Endodermal cell (in vitro differentiated cells): ENCODE measurements at places on chromosomes 7 and 10. TPM values are rescaled to one million over a fixed set of nuclear protein-coding genes. Genes with fewer than 3 reads are reported as not detected.

DNA sequence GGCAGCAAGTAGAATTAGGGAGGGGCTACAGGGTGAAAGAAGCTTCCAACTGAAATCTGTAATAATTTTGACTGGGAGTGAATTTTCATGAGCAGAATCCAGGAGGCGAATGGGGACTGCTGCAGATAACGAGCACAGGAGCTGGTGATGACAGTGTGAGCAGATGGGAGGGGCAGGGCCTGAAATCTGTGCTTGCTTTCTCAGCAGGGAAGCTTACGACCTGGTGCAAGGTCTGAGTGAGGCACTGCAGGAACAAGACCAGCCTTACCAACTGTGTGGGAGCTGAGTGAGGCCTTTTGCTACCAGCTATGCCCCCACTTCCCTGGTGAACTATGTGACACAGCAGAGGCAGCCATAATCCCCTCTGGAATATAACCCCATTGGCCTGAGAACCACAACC, 109.8 kb downstream of the HPSE2 start:
- DNase-seq, result peak; percentile 69
- H3K4me1 ChIP-seq, result peaks cover 6% of the 10 kb centered on the region
- H3K36me3 ChIP-seq, result no peaks in the 10 kb centered on the region
- H3K27ac ChIP-seq, result no peak overlapping the region
- H3K27me3 ChIP-seq, result no peaks in the 10 kb centered on the region
- H3K4me3 ChIP-seq, result no peak overlapping the region

DNA sequence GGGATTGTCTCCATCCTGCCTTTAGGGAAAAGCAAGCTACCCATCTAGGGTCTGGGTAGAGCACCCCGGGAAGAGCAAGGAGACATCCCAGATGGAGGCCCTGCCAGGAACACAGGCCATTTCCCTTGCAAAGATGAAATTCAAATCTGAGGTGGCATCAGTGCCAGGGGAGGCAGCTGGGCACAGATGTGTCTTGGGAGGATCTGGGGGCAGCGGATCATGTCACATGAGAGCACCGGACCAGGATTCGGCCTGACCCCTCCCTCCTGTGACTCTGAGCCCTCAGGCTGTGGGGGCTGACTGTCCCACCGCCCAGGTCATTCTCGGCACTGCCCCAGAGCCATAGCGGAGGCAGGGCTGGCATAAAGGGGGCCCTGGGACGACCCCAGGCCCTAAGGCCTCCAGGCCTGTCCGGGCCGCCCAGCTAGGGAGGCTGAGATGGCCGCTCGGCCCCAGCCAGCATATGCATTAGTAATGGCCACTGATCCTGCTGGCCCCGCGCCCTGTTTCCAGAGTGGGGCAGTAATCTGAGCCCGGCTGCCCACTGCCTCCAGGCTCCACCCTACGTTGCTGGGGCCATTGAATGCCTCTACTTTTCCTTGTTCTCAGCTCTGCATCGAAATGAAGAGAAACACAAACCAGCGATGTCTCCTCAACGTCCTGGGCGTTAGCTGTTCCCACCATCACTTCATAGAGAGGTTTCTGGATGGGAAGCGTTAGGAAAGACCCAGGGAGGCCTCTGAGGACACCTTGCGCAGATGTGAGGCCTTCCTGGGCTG, 148.5 kb downstream of the UBE2H start:
- no peaks in the 10 kb centered on the region for H3K4me1 ChIP-seq
- no peak overlapping the region for H3K4me3 ChIP-seq
- no peaks in the 10 kb centered on the region for H3K36me3 ChIP-seq
- no peaks in the 10 kb centered on the region for H3K27me3 ChIP-seq
- H3K27ac ChIP-seq, result no peak overlapping the region

- H3K4me3 ChIP-seq, result no peak overlapping the region
- DNase-seq, result no peak
- no peak overlapping the region for H3K27ac ChIP-seq
- peaks cover 7% of the 10 kb centered on the region for H3K27me3 ChIP-seq
Measured at GRCh38 chr10:116733566-116733965, 8.8 kb downstream of the HSPA12A start.

GRCh38 chr7:157944734-157945291, 608.0 kb downstream of the DNAJB6 start:
- H3K27ac ChIP-seq, result no peak overlapping the region
- H3K36me3 ChIP-seq, result no peaks in the 10 kb centered on the region
- peak; percentile 11 for DNase-seq
- H3K4me1 ChIP-seq, result no peaks in the 10 kb centered on the region
- H3K4me3 ChIP-seq, result no peak overlapping the region

GRCh38 chr7:39386718-39387117, 179.5 kb upstream of the YAE1 start:
- DNase-seq, result peak; percentile 60
- no peaks in the 10 kb centered on the region for H3K36me3 ChIP-seq
- H3K27me3 ChIP-seq, result no peaks in the 10 kb centered on the region

DNA sequence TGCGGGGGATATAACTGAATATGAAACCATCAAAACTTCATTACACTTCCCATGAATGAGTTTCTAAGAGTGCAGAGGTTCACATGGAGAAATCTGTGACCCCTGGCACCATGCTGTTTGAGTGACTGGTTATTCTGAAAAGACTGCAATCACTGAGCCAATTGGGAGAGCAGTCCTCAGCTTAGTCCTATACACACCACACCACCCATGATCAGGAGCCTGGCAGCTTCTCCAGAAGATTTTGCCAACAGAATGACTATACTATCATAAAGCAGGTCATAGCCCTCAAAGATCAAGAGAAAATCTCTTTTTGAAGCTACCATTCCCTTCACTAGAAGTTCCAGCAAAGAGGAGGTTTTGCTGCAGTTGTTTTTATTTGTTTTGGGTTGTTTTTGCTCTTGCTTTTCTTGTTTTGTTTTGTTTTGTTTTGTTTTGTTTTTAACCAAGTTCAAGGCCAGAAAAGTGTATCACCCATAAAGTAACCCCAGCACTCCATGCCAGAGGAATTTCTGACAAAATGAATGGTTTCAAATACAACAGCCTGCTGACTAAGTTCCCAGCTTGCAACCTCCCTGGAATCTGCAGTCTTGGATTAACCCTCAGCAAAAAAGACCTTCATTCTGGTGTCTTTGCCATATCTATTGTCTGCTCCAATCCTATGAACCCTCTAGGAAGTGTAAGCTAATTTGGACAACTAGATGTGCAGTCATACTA, 19.7 kb upstream of the HGF start:
- no peaks in the 10 kb centered on the region for H3K27me3 ChIP-seq
- no peaks in the 10 kb centered on the region for H3K4me1 ChIP-seq
- H3K27ac ChIP-seq, result peak overlapping the region; percentile 8
- no peaks in the 10 kb centered on the region for H3K36me3 ChIP-seq

GRCh38 chr7:33882040-33882837, 23.1 kb upstream of the BMPER start:
- no peaks in the 10 kb centered on the region for H3K36me3 ChIP-seq
- H3K27ac ChIP-seq, result no peak overlapping the region
- peaks cover 7% of the 10 kb centered on the region for H3K4me1 ChIP-seq

GRCh38 chr7:48781752-48782151, 142.6 kb upstream of the CDC14C start:
- no peak overlapping the region for H3K4me3 ChIP-seq
- no peak overlapping the region for H3K27ac ChIP-seq
- no peaks in the 10 kb centered on the region for H3K36me3 ChIP-seq
- no peak for DNase-seq
- no peaks in the 10 kb centered on the region for H3K4me1 ChIP-seq
- no peaks in the 10 kb centered on the region for H3K27me3 ChIP-seq

Gene IL2RA
- total RNA-seq, result not detected in 3 replicates

- no peak overlapping the region for H3K4me3 ChIP-seq
- H3K36me3 ChIP-seq, result peaks cover 33% of the 10 kb centered on the region
- no peak overlapping the region for H3K27ac ChIP-seq
- DNase-seq, result peak; percentile 94
- no peaks in the 10 kb centered on the region for H3K4me1 ChIP-seq
- no peaks in the 10 kb centered on the region for H3K27me3 ChIP-seq
Measured at GRCh38 chr10:84429926-84430520, 101.6 kb downstream of the CCSER2 start.

Gene EPHA1
- total RNA-seq, result 54.4 to 70.9 TPM (median 70.0 TPM) in 3 replicates

DNA sequence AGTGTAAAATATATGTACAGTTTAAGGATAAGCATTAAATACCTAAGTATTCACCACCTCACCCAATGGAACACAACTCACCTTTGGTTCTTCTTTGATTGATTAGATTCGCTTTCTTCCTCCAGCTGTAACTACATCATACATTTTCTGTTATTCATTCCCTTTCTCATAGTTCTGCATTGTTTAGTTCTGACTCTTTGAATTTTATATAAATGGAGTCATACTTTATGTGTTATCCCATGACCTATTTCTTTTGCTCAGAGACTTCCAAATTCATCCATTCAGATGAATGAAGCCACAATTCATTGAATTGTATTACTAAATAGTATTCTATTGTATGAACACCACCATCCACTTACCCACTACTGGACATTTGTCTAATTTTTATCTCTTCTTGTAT, 12.3 kb downstream of the THNSL1 start:
- H3K4me3 ChIP-seq, result no peak overlapping the region
- H3K36me3 ChIP-seq, result no peaks in the 10 kb centered on the region
- H3K27me3 ChIP-seq, result no peaks in the 10 kb centered on the region
- no peak for DNase-seq
- H3K27ac ChIP-seq, result no peak overlapping the region

- H3K4me1 ChIP-seq, result no peaks in the 10 kb centered on the region
- H3K36me3 ChIP-seq, result no peaks in the 10 kb centered on the region
- DNase-seq, result no peak
- no peak overlapping the region for H3K27ac ChIP-seq
- H3K4me3 ChIP-seq, result no peak overlapping the region
- H3K27me3 ChIP-seq, result no peaks in the 10 kb centered on the region
Measured at GRCh38 chr7:17521437-17521836, 223.0 kb downstream of the AHR start.

Gene DTX2
- 34.1 and 40.4 TPM in 2 replicates for total RNA-seq

Gene CYP3A4
- total RNA-seq, result not detected in 3 replicates

- H3K36me3 ChIP-seq, result no peaks in the 10 kb centered on the region
- no peak overlapping the region for H3K27ac ChIP-seq
- H3K27me3 ChIP-seq, result no peaks in the 10 kb centered on the region
Measured at GRCh38 chr7:151743481-151743983, 133.4 kb downstream of the PRKAG2 start.

- no peaks in the 10 kb centered on the region for H3K4me1 ChIP-seq
- H3K27me3 ChIP-seq, result no peaks in the 10 kb centered on the region
- H3K36me3 ChIP-seq, result no peaks in the 10 kb centered on the region
- H3K27ac ChIP-seq, result no peak overlapping the region
Measured at GRCh38 chr10:129670124-129670523, 203.1 kb downstream of the MGMT start.

DNA sequence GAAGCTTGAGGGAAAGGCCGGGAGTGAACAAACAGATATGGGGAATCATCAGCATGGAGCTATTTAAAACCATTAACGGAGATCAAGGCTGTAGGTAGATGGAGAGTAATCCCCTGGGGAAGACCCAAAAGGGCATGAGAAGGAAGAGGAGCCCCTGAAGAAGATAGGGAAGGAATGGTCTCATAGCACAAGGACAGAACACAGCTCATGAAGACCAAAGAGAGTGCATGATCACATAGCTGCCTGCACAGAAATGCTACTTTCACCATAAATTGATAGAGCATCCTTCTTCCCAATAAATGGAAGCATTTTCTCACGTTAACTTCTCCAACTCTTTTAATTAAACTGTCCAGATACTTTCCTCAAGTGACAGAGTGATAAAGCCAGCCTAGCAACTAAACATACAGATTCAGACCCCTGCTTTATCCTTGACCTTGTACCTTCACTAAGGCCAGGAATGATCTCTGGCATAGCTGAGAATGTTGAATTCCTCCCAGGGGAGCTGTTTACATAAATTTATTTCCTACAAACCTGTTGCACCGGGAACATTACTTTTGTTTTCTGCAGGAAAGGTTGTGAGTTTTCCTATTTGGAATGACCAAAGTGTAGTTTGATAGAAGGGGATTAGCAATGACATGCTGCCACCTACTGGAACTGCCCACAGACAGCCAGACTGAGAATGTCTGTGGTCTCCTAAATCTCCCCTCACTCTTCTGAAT, 110.8 kb upstream of the LRGUK start:
- H3K27me3 ChIP-seq, result no peaks in the 10 kb centered on the region
- peaks cover 3% of the 10 kb centered on the region for H3K4me1 ChIP-seq
- DNase-seq, result peak; percentile 74
- H3K27ac ChIP-seq, result no peak overlapping the region
- no peak overlapping the region for H3K4me3 ChIP-seq

DNA sequence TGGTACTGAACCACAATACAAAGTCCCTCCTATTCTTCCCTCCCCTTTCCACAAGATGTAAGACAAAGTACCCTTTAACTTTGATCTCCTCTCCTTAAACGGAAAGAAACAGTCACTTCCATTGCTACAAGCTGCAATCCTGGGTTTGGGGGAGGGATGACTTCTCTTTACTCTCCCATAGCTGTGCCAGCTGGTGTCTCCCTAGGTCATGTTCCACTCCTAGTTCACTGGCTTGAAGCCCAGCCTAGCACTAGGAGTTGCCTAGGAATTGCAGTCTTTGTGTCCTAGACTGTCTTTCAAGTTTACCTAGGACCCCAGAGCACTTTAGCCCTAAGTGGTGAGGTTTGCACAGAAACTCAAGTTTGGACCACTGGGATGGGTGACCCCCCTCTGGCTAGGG, 311.1 kb downstream of the HPSE2 start:
- H3K36me3 ChIP-seq, result no peaks in the 10 kb centered on the region
- H3K4me3 ChIP-seq, result no peak overlapping the region
- H3K27me3 ChIP-seq, result no peaks in the 10 kb centered on the region

DNA sequence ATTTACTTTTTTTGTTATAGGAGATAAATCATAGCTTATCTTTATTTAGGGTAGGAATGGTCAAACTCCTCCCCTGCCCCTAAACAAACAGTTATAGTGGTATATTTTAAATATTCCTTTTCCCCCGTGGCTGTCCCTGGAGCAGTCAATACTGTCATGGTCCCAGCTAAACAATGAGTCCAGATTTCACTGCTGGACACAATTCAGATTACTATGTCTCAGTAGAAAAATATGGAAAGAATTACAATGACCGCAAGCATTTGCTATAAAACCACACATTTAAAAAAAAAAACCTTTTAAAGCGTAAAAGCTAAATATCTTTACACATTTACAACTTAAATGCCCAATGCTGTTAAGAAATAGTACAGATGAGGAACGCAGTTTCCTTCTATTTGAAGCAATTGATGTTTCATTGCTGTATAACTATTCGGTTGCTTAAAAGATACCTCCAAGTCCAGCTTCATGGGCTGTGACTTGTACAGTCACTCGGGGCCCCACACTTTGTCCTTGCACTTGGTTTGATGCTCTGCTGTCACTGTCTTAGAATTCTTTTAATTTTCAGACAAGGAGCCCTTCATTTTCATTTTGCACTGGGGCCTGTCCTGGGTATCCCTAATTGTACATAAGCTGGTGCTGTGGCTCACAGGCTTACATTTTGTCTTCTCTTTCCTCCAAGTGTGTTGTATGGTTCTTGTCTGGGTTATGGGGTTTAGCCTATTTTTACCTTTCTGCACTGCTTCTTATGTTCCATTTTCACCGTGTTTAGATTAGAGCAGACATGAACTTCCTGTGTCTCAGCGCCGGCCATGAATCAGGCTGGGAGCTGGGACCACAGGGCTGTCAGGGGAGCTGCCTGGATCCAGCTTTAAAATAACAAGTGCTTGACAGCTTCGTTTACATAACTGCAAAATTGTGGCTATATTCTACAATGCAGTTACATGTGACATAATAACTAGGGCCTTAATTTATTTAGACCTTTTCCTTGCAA, 530.2 kb upstream of the FZD8 start:
- no peak overlapping the region for H3K27ac ChIP-seq
- no peak for DNase-seq
- H3K4me1 ChIP-seq, result peaks cover 7% of the 10 kb centered on the region
- no peaks in the 10 kb centered on the region for H3K27me3 ChIP-seq

Gene SEMA3E
- total RNA-seq, result 438 to 883 TPM (median 466 TPM) in 3 replicates

Gene ACSM6
- total RNA-seq, result not detected in 2 replicates

Gene OR2A1
- total RNA-seq, result not detected in 3 replicates
